Frontal cortex (tissue), 4 donors: ENCODE measurements at places on chromosomes 4 and X.

DNA sequence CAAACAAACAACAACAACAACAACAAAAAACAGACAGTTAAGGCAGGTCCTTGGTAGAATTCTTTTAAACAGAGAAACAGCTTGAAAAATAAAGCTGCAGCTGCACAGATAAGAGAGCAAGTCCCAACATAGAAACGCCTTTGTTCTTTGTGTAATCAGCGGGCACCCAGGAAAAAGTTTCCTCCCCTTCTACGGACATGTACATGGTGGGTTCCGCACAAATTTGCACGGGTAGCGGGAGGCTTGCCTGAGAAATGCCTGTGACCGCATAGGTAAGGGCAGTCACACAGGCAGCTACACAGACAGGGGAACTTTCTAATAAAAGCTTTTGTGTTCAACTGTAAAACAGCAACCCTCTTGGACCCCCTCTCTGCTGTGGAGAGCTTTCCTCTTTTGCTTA is 25.7 kb upstream of the CT47A1 start:
- DNase-seq, result no peak

- no peak for DNase-seq
These were observed 850.1 kb downstream of the TRIML1 start for GRCh38 chr4:188989371-188989770.

- DNase-seq, result no peak
These were observed 93.0 kb upstream of the DKK2 start for GRCh38 chr4:107129076-107129475.

DNA sequence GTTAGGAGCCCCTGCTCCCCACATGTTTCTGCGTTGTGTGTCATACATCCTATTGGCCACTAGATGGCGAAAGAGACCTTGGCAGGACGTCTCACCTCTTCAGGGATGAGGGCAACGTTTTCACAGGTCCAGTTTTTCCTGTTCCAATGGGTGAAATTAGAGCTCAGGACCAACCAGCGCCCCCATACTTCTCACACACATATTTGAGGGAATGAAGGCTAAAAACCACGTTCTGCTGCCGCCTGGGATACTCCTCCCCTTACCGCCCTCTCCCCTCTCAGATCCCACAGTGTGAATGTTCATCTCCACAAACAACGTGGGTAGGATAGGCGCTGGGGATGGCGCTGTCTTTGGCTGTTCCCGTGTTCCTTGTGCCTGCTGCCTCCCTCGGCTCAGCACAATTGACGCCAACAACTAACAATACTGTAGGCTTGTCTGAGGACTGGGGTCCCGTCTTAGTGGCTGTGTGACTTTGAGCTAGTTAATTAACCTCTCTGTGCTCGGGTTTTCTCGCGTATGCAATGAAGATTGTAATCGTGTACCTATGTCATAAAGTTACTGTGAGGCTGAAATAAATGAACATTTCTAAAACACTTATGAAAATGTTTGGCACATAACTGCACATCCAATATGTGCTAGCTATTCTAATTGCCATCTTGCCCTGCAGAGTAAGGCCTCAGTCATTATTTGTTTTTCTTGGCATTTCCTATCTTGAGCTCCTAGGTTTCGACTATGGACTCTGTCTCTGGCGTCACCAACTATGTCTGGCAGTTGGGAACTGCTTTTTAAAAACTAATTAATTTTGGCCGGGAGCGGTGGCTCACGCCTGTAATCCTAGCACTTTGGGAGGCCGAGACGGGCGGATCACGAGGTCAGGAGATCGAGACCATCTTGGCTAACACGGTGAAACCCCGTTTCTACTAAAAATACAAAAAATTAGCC is 181.3 kb upstream of the STK26 start:
- peak; percentile 26 for DNase-seq

GRCh38 chr4:38805530-38806145 is 1.0 kb upstream of the TLR1 start:
- no peak for DNase-seq

- no peak for DNase-seq
These were observed 6.3 kb downstream of the CPLX1 start for GRCh38 chr4:819401-820229.

- no peak for DNase-seq
These were observed 58.1 kb downstream of the RAB40A start for GRCh38 chrX:103461156-103461555.

DNA sequence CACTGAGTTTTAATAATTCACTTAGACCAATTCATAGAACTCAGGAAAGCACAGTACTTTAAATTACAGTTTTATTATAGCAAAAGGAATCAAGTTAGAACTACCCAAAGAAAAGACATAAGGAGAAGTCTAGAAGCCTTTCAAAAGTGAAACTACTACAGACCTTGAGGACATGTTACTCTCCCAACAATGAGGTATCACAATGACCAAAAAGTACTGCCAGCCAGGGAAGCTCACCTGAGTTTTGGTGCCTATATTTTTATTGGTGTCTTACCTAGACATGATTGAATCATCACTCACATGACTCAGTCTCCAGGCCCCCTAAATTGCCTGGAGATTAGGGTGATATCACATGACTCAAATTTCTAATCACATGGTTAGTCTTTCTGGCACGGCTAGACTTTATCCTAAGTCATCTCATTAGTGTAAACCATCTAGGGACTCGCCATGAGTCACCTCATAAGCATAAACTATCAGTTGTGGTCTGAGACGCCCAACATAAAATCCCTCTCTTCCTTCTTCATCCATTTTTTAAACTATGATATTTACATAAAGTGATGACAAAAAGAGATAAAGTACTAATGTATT is 372.3 kb downstream of the TMA16 start:
- no peak for DNase-seq

GRCh38 chrX:40871385-40872082 is 136.2 kb upstream of the MED14 start:
- DNase-seq, result no peak

GRCh38 chr4:113872426-113873260 is 106.8 kb downstream of the ARSJ start:
- DNase-seq, result no peak

DNA sequence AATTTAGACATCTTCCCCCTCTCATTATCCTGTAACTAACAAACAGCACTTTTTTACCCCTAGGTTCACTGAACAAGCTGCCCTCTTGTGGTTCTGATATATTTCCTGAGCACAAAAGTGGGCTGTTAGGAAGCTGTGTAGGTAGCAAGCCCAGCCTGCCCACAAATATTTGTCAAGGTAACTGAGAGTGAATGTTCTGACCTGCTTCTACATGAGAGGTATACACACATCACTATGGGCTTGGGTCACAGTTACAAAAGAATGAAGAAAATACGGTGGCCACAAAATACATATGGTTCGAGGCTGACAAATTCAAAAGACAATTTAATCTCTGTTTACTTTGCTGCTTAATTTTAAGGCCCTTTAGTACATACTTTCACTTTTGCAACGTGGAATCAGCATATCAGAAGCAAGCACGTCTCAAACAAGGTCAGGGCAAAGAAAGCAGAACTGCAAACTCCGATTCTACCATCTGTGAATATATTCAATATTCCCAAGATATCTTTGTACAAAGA is 78.7 kb downstream of the RBM47 start:
- DNase-seq, result no peak

GRCh38 chr4:162839814-162840213 is 326.9 kb downstream of the NAF1 start:
- no peak for DNase-seq

- DNase-seq, result no peak
These were observed 123.7 kb downstream of the CBLL2 start for GRCh38 chrX:22396408-22396807.

GRCh38 chrX:132561483-132561882 is 72.6 kb upstream of the MBNL3 start:
- no peak for DNase-seq

- DNase-seq, result no peak
These were observed 48.8 kb upstream of the PGRMC1 start for GRCh38 chrX:119187298-119187697.

GRCh38 chr4:172708184-172708583 is 460.4 kb upstream of the GALNT7 start:
- no peak for DNase-seq

- DNase-seq, result no peak
These were observed 246.9 kb upstream of the GPC4 start for GRCh38 chrX:133661962-133662839.

GRCh38 chr4:150817017-150817416 is 198.1 kb downstream of the LRBA start:
- no peak for DNase-seq

GRCh38 chr4:185559915-185560281 is 24.6 kb upstream of the PDLIM3 start:
- no peak for DNase-seq
